ENCODE measurements at places on chromosomes 5 and 9.

DNA sequence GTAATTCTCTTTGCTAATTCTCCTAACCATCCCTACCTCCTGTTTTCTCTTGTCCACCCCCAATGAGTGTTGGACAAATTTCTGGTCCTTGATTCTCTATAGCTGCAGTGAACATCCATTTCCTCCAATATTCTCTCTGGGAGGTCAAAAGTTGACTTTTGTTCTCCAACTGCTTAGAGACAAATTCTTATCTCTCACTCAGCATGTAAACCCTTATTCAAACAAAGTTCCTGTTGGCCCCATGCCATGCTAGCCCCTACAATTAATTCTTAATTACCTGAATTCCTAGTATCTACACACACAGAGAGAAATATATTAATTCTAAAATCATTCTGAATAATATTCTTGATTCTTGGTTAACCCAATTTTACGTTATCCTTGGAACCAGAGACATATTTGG is 472.9 kb upstream of the ACTBL2 start:
- DNase-seq: no peak

DNA sequence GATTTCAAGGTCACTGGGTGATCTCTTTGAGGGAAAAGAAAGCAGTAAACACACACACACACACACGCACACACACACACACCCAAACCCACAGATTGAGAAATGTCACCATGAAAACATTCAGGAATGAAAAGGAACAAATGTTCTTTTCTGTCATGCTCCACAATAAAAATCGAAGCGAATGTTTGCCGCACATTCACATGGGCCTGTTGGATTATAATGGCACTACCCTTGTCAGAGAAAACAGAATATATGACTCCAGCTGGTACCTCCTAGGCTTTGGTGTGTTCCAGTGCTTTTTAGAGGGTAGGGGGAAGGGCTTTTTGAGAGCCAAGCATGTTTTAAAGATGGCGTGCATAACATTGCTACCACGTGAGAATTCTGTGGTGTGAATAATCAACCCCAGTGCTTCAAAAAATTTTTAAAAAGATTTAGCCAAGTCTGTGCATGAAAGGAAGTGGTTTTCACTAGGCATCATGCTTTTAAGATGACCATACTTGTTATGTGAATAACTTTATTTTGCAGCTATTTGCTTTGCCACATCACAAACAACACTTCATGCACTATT is 120.8 kb upstream of the ZNF608 start:
- no peak for DNase-seq

DNA sequence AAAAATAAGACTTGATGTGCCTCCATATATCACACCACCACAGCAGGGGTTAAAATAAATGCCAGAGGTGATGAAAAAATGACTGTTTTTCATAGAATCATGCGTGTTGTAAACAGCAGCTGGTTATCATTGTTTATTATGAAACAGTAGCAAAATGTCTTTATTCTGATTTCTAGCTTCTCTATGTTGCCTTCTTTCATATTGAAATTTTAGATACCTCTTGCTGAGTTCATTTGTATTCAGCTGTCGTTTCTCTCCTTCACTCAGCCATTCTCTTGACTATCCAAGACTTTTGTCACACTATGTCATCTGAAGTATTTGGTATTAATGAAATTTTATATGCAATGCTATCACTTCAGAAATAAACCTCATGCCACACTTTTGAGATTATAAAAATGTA is 465.0 kb downstream of the TAF11L14 start:
- DNase-seq: no peak

DNA sequence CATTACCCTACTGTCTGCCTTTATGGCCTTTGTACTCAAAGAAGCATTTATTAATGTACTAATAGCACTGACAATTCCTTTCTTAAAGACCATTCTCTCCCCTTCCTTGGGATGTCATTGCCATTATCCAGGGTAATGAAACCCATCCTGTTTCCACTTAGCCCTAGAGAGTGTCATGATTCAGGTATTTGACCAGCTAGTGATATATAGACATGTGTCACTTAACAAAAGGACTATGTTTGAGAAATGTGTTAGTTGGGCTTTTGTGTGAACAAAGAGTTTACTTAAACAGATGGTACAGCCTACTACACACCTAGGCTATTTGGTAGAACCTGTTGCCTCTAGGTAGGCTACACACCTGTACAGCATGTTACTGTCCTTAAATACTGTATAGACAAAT is 2.0 kb downstream of the ATP6V0E1 start:
- DNase-seq: no peak

GRCh38 chr5:75510417-75510835 is 1.0 kb downstream of the CERT1 start:
- no peak for DNase-seq
